Muscle of leg (tissue), 16 donors: ENCODE measurements at places on chromosomes 2 and 18. TPM values are rescaled to one million over a fixed set of nuclear protein-coding genes. Genes with fewer than 3 reads are reported as not detected.

Gene SCYGR4
- not detected for total RNA-seq

Gene RAB10
- total RNA-seq, result 50.5 TPM

Gene NOSTRIN
- 9.2 TPM for total RNA-seq

Gene BOLL
- total RNA-seq, result 0.62 TPM

Gene TMEM198
- 1.2 TPM for total RNA-seq

Gene CYP27A1
- total RNA-seq, result 18.4 TPM

Gene SPEG
- total RNA-seq, result 176 TPM

Gene CD8B
- total RNA-seq, result 0.31 TPM

Gene PDIA6
- 150 TPM for total RNA-seq

Gene SLC4A5
- 2.2 TPM for total RNA-seq

Gene TRAPPC12
- total RNA-seq, result 58.1 TPM

Gene SLC30A3
- 0.18 TPM for total RNA-seq

GRCh38 chr2:39435234-39435633 is 1.9 kb downstream of the MAP4K3 start:
- DNase-seq, result peak; percentile 27

DNA sequence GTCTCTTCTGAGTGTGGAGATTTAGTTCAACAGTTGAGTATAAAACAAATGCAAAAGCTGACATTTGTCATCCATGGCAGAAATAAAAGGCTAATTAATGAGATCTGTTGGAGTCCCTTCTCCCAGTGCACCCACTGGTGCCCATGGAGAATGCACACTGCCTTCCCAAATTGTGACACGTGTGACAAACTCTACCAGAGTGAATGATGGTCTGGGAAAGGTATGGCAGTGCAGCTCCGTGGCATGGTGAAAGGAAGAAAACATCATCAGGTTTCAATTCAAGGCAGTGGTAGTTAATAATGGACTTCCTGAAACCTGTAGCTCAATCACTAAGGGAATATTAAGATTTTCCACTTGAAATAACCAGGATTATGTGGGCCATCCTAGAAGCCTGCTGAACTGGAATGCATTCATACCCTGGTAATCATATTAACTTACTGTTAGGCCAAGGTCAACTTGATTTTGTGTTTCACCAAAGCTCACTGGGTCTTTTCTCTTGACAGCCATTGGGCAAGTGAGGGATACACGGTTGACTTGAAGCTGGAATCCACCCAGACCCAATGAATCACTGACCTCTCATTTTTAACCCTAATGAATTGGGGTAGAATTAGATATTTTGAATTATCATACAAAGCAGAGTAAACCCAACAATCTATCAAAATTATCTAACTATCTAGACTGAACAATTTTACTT is 167.6 kb downstream of the AFF3 start:
- no peak for DNase-seq

DNA sequence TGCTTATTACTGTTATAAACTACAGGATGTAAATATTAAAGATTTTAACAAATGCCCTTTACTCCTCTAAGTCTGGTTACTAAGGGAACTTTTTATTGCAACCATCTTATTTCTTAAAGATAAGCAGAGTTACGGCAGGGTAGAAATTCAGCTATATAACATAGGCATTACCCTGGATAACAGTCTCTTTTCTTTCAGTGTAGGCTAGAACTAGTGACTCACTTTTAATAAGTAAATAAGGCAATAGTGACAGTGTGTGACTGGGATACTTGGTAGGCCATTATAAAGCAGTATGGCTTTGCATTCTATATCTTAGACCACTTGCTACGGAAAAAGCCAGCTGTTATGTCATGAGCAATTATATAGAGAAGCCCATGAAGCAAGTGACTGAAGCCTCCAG is 1041.0 kb upstream of the NRXN1 start:
- no peak for DNase-seq

DNA sequence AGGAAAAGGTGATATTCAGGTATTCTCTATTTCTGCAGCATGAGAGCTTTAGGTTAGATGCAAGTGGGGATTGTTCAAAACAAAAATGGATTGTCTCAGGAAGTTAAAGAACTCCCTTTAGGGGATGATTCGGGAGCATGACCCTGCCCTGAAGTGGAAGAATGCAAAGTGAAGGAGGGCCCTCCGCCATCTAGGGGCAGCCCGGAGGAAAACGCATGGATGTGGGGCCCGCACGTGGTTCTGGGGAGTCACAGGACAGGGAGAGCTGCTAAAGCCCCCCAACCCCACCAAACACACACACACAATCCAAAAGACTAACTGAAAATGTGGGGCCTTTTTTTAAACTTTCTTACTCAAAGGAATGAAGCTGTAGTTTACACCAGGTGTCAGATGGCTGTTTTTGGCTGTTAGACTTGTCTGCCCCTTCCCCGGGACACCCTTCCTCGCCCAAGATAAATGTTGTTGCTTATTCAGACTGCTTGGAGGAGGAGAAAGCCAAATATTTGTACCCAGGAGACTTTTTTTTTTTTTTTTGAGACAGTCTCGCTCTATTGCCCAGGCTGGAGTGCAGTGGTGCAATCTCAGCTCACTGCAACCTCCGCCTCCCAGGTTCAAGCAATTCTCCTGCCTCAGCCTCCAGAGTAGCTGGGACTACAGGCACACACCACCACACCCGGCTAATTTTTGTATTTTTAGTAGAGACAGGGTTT is 78.8 kb downstream of the HNRNPLL start:
- DNase-seq, result peak; percentile 38

GRCh38 chr2:104528101-104528500 is 325.8 kb upstream of the POU3F3 start:
- DNase-seq, result peak; percentile 49

- peak; percentile 60 for DNase-seq
Measured at GRCh38 chr2:226673314-226673723, 126.3 kb downstream of the IRS1 start.

DNA sequence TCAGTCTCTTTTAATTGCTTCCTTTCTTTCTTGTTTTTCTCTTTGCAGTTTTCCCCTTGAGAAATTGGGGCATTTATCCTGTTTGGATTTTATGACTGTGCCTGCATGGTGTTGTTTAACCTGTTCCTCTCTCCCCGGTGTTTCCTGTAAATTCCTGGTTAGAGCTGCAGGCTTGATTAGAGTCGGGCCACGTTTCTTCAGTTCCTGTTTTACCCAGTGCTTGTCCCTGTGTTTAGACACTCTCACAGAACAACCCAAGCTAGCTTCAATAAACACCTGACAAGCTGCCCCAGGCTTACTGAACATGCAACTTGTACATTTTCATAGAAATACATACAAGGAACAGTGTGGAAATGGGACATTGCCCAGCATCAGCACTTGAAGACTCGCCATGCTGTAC is 53.9 kb downstream of the NGEF start:
- no peak for DNase-seq

- peak; percentile 59 for DNase-seq
Measured at GRCh38 chr2:222982010-222982908, 69.7 kb upstream of the KCNE4 start.

- DNase-seq, result no peak
Measured at GRCh38 chr2:227654426-227654825, 12.2 kb upstream of the SCYGR5 start.

DNA sequence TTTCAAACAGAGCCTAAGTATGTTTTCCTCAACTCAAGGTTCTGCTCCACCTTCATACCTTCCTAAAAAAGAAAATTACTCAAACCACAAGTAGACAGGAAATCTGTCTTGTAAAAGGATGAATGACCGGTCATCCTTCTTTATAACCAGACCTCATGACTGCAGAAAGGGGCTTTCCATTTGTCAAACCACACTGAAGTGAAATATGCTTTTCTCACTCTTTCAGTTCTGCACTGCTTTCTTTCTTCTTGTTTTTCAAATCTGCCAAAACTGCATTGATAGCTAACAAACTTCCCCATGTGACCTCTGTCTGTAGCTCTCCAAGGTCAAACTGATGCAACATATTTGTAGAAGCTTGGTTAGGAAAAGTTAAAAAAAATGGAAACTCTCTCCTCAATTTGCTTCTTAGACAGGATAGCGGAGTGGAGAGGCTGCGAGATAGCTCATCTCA is 308.9 kb upstream of the CCDC68 start:
- DNase-seq, result no peak

DNA sequence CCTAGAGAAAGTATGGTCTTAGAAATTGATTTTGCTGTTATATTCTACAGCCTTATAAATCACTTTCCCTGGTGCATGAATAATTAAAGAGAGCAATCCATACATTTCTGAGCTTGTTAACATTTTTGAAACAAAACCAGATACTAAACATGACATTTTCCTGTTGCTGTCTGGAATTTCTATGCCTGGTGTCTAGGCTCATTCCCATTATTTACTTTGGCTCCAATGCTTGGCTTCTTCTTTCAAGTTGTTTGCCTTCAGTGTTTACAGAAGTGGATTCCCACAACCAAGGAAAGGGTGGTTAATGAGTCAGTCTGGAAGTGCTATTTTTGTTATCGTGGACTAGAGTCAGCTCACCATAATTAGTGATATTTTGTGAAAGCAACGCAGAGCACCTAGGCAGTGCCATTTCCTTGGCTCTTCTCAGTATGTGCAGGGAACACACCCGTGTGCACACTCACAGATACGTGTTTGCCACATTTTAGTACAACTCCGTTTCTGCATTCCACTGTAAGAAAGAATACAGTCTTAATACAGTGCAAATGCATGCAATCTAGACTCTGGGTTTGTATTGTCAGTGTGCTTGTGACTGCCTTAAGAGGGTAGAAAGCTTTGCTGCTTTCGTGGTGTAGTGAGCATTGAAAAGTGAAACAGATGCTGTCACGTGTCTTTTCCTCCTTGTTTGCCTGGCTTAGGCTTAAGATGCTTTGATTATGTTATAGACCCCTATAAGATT is 185.0 kb upstream of the RASGRP3 start:
- peak; percentile 65 for DNase-seq

GRCh38 chr2:212364112-212364985 is 174.3 kb downstream of the ERBB4 start:
- DNase-seq, result peak; percentile 7

DNA sequence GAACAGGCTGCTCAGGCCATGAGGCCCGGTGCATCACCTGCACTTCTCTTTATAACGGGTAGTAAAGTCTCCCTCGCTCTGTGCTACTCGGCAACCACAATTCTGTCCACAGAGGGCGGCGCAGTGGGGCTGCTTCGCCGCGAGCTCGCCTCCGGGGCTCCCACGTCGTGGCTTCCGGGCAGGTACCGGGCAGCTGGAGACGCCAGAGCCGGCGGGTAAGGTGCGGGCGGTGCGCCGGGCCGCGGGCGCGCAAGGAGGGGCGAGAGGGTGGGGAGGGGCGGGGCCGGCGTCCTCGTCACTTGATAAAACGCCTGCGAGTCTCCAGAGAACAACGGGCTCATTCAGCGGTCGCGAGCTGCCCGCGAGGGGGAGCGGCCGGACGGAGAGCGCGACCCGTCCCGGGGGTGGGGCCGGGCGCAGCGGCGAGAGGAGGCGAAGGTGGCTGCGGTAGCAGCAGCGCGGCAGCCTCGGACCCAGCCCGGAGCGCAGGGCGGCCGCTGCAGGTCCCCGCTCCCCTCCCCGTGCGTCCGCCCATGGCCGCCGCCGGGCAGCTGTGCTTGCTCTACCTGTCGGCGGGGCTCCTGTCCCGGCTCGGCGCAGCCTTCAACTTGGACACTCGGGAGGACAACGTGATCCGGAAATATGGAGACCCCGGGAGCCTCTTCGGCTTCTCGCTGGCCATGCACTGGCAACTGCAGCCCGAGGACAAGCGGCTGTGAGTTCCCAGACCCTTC is at the start of gene ITGA6:
Gene ITGA6, plus strand, starts transcription at position 331 of the 734 bp plus-strand sequence.
- DNase-seq, result peak; percentile 68

- DNase-seq, result peak; percentile 21
Measured at GRCh38 chr2:80454628-80455027, 150.1 kb upstream of the LRRTM1 start.

GRCh38 chr2:236796236-236796635 is 226.6 kb downstream of the ACKR3 start:
- no peak for DNase-seq

- DNase-seq, result peak; percentile 75
Measured at GRCh38 chr2:98134172-98135005, 47.4 kb downstream of the VWA3B start.

DNA sequence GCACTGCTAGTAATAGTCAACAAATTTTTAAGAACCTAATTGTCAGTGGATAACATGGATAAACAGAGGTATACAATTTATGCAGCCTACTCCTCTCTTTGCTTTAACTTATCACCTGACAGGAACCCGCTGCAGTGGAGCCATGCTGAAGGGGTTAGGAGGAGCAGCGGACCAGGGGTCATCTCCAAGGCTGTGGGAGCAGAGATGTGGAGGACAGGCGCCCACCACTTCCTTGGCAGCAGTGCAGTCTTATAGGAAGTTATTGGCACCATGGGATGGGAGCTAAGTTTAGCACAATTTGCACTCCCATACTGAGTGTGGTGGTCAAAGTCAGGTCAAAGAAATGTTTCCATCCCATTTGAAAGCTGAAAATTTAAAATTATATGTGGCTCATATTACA is 35.6 kb downstream of the HDLBP start:
- DNase-seq, result no peak

GRCh38 chr2:33681364-33681757 is 82.3 kb upstream of the FAM98A start:
- peak; percentile 40 for DNase-seq

GRCh38 chr2:58131191-58132011 is 84.8 kb downstream of the VRK2 start:
- peak; percentile 61 for DNase-seq

GRCh38 chr2:241890524-241891235 is 21.2 kb downstream of the RTP5 start:
- DNase-seq, result no peak

DNA sequence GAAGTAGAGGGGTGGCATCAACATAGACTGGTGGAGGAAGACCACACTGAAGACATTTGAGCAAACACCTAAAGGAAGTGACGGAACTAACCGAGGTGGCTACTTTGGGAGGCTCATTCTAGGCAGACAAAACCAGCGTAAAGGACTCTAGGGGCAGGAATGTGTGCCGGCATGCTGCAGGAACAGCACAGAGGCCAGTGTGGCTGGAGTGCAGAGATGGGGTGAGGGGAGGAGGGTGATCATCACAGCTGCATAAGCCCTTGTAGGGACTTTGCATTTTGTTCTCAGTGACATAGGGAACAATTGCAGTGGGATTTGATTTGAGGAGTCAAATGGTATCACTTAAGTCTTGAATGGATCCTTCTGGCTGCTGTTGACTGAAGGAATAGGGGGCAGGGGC is 253.5 kb downstream of the NCKAP5 start:
- no peak for DNase-seq

DNA sequence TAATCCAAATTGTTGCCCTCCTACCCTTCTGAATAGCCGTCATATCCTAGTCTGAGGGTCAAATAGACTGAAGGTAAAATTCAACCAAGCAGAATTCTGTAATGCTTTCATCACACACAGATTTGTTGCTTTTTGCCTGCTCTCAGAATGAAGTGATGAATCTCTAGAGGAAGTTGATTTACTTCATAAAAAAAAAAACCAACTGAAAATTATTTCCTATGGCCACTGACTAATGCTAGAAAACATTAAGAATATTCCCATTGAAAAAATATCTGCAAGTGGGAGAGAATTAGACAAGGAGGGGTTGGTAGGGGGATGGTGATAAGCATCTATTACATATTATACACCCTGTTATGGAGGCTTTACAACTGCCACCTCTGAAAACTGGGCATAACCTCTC is 2.3 kb upstream of the IL1RL2 start:
- no peak for DNase-seq

DNA sequence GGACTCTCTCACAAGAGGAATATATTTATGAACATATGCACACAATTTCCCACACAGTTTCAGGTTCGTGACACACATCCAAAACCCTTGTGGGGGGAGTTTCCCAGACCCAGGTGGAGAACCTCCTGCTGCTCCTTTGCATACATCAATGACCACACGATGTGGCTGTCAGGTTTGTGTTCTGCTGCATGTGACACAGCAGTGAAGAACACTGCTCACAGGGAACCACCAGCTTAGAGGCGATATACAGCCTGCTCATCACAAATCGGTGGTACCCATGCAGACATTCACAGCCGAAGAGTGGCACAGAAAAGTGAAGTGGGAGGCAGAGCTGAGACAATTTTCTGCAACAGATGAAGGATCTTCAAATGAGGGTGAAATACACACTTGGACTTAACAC is 175.6 kb upstream of the ZFP36L2 start:
- no peak for DNase-seq
